ENCODE measurements at places on chromosomes 2 and 18. TPM values are rescaled to one million over a fixed set of nuclear protein-coding genes. Genes with fewer than 3 reads are reported as not detected.

The SP110 gene
- total RNA-seq, result 4.2 TPM

The SP140 gene
- 2.6 TPM for total RNA-seq

The DNER gene
- total RNA-seq, result 0.55 TPM

The UGT1A5 gene
- total RNA-seq, result not detected

The MRPL33 gene
- 63.1 TPM for total RNA-seq

The MYOM1 gene
- 0.22 TPM for total RNA-seq

The BOLL gene
- not detected for total RNA-seq

The FOXD4L1 gene
- 0.12 TPM for total RNA-seq

The GTF2A1L gene
- 0.11 TPM for total RNA-seq

The ACTR2 gene
- total RNA-seq, result 162 TPM

The PRKAG3 gene
- total RNA-seq, result not detected

The FEV gene
- total RNA-seq, result not detected

The POTEI gene
- not detected for total RNA-seq

The PJVK gene
- total RNA-seq, result 2.2 TPM

The IGFBP5 gene
- total RNA-seq, result 731 TPM

The IL36B gene
- not detected for total RNA-seq

The HMSD gene
- 0.25 TPM for total RNA-seq

The GNAL gene
- total RNA-seq, result 0.22 TPM

The CAVIN2 gene
- total RNA-seq, result 1.2 TPM

The ASB18 gene
- total RNA-seq, result not detected

The SH3RF3 gene
- 4.7 TPM for total RNA-seq

The TMEM247 gene
- total RNA-seq, result not detected

The C2orf81 gene
- total RNA-seq, result 1.00 TPM

The DNMT3A gene
- 12.1 TPM for total RNA-seq

The CYP26B1 gene
- total RNA-seq, result 0.33 TPM

The ATOH8 gene
- total RNA-seq, result 4.5 TPM

The MRO gene
- 0.12 TPM for total RNA-seq

The ODC1 gene
- 204 TPM for total RNA-seq

The ZNF236 gene
- 10.5 TPM for total RNA-seq

The HDAC4 gene
- 29.1 TPM for total RNA-seq

The CRYBA2 gene
- total RNA-seq, result not detected

The SEPTIN10 gene
- 110 TPM for total RNA-seq

The FAM228B gene
- total RNA-seq, result 6.6 TPM

The SPDYA gene
- 1.6 TPM for total RNA-seq

The DYNAP gene
- total RNA-seq, result not detected

The SOWAHC gene
- 16.3 TPM for total RNA-seq

The GATA6 gene
- total RNA-seq, result 15.2 TPM

The FRZB gene
- total RNA-seq, result 0.12 TPM
